ENCODE measurements at places on chromosomes 2 and 18. TPM values are rescaled to one million over a fixed set of nuclear protein-coding genes. Genes with fewer than 3 reads are reported as not detected.

The MPP4 gene
- total RNA-seq, result not detected

DNA sequence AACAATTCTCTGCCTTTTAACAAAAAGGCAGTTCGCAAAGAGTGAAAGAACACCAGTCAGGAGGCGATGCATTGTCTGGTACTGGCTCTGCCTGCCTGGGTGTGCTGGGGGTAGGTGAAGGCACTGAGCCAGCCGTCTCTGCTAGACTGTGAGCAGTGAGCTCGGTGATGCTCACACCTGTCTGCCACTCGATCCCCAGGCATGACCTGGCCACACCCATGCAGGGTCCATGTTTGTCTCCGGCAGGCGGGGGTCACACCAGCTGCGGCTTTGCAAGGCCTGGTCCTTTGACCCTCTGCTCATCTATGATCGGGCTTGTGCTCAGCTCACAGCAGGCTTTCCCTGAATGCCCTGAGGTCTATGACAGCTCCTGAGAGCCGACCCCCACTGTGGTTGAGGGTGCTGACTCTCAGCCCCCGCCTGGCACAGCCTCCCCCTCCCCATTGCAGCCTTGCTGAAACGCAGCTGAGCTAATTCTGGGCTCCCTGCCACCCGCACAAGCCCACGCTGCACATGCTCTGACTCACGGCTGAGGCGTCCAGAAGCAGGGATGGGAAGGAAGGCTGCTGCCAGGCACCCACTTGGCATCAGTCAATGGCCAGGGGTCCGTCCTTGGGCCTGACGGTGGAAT lies 23.7 kb downstream of the CRACDL start:
- H3K27ac ChIP-seq, result no peak overlapping the region
- no peak for DNase-seq
- H3K36me3 ChIP-seq, result no peaks in the 10 kb centered on the region
- peaks cover 32% of the 10 kb centered on the region for H3K4me1 ChIP-seq
- H3K27me3 ChIP-seq, result peaks cover 33% of the 10 kb centered on the region
- no peak overlapping the region for H3K4me3 ChIP-seq

DNA sequence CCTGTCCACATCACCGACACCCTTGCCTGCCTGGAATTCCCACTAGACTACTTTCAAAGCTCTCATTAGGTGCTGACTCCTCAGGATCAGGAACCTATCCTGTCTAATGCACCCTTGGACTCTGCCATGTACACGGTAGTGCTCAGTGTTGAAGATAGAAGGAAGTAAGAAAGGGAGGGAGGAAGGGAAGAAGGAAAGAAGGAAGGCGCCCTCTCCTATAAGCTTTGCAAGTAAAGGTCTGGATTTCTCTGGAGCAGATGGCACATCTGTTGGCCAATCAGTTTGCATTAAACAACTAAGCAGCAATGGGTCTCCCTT lies 45.3 kb downstream of the SCTR start:
- no peak for DNase-seq
- no peak overlapping the region for H3K27ac ChIP-seq
- no peaks in the 10 kb centered on the region for H3K36me3 ChIP-seq
- no peaks in the 10 kb centered on the region for H3K27me3 ChIP-seq
- no peak overlapping the region for H3K4me3 ChIP-seq

GRCh38 chr18:7048081-7048480 lies 69.5 kb downstream of the LAMA1 start:
- no peaks in the 10 kb centered on the region for H3K36me3 ChIP-seq
- no peak overlapping the region for H3K27ac ChIP-seq
- no peak for DNase-seq

The GPR155 gene
- 33.3 TPM for total RNA-seq

The PLGLB1 gene
- total RNA-seq, result 4.7 TPM

DNA sequence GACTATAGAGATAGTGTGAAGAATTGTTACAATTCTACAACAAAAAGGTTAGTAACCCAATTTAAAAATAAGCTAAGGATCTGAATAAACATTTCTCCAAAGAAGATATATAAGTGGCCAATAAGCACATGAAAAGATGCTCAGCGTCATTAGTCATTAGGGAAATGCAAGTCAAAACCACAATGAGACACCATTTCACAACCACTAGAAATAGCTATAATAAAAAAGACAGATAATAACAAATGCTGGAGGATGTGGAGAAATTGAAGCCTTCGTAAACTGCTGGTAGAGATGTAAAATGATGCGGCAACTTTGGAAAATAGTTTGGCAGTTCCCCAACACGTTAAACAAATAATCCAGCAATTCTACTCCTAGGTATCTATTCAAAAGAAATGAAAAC lies 366.5 kb upstream of the POU3F3 start:
- no peaks in the 10 kb centered on the region for H3K36me3 ChIP-seq
- H3K27ac ChIP-seq, result no peak overlapping the region
- H3K4me1 ChIP-seq, result no peaks in the 10 kb centered on the region
- peaks cover 2% of the 10 kb centered on the region for H3K27me3 ChIP-seq
- no peak for DNase-seq

GRCh38 chr18:63837590-63837989 lies 49.9 kb upstream of the SERPINB2 start:
- no peaks in the 10 kb centered on the region for H3K36me3 ChIP-seq
- peaks cover 21% of the 10 kb centered on the region for H3K27me3 ChIP-seq

DNA sequence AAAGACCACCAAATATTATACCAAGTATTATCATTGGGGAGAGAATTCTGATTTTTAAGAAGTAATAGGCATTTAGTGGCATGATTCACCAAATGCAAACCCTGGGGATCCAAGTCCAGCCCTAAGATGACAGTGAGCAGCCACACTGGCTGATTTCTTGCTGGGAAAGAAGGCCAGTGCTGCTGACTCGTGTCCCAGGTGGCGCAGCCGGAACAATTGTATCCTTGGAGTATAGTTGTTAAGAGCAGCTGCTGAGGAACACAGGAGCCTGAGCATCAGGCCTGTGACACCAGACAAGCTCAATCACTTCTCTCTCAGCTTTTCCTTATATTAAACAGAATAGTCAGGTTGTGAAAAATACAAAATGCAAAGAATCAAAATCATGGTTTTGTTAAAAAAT lies 48.4 kb downstream of the LRP1B start:
- no peak overlapping the region for H3K4me3 ChIP-seq
- no peaks in the 10 kb centered on the region for H3K36me3 ChIP-seq
- no peak overlapping the region for H3K27ac ChIP-seq
- H3K4me1 ChIP-seq, result no peaks in the 10 kb centered on the region
- H3K27me3 ChIP-seq, result no peaks in the 10 kb centered on the region

The B3GNT7 gene
- total RNA-seq, result not detected

The SLC39A6 gene
- 22.5 TPM for total RNA-seq

GRCh38 chr18:39487932-39488331 lies 1922.3 kb upstream of the CELF4 start:
- H3K4me3 ChIP-seq, result no peak overlapping the region
- no peak overlapping the region for H3K27ac ChIP-seq
- H3K36me3 ChIP-seq, result no peaks in the 10 kb centered on the region
- DNase-seq, result no peak

DNA sequence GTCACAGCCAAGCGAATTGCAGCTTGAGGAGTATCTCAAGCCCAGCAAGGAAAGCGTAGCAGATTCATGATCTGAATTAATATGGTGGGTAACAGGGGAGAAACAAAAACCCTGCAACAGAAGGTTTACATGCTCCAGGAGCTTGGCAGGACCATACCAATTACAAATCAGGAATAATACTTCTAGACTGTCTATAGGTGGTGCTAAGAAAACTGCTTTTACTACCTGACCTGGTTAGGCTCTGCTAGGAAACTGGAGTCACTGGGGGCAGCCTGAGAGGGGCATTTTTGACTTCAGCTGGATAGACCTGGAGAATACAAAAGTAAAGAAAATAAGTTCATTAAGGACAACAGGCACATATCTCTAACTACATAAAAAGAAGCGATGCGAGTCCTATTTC lies 24.6 kb upstream of the SPOPL start:
- H3K4me1 ChIP-seq, result no peaks in the 10 kb centered on the region
- no peak overlapping the region for H3K27ac ChIP-seq
- no peak overlapping the region for H3K4me3 ChIP-seq
- H3K27me3 ChIP-seq, result no peaks in the 10 kb centered on the region
- no peaks in the 10 kb centered on the region for H3K36me3 ChIP-seq
- no peak for DNase-seq

The PRPF40A gene
- 107 TPM for total RNA-seq

Data from activated CD4-positive, alpha-beta T cell treated with anti-CD3 and anti-CD28 coated beads, Interleukin-2, amount 10 ng/mL, durations not matched to agents 7 days and 5 days (primary cell).